CD4-positive, alpha-beta T cell treated with Interleukin-17A for 1 hour (primary cell): ENCODE measurements at places on chromosomes 7 and 10.

- no peak for DNase-seq
Measured at GRCh38 chr10:43699516-43699915, 50.8 kb upstream of the ZNF32 start.

DNA sequence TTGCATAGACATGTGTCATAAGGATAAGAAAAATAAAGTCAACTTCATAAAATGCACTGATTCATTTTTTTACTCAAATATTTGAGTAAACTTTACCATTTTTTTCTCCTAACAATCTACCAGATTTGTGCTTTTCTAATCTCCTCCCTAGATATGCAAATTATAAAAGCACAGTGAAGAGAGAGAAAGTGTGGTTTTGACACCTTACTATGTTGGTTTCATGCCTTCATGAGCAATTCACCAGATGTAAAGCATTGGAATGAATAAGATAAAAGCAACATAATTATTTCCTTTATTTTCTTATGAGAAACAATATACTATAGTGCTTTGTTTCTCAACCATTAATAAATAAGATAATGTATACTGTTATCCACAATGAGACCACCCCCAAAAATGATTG lies 432.5 kb upstream of the PCDH15 start:
- no peak for DNase-seq

DNA sequence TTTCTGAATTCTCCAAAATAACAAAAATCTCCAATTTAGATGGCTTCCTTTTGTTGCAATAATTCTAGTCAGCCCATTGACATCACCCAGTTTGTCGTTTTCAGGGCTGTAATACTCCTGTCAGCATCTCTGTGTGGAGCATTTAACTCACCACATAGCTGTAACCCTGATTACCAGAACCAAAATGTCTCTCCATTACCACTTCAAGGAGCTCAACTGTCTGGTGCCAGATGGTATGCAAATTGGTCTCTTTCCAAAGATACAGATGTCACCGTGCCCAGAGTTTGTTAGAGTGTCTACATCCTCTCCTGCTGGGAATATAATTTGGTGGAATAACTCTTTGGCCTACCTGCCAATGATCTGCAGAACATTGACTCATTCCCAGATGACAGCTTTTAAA lies 350.3 kb upstream of the POT1 start:
- DNase-seq: no peak

GRCh38 chr7:32427769-32428291 lies 62.4 kb downstream of the LSM5 start:
- DNase-seq: peak; percentile 17

DNA sequence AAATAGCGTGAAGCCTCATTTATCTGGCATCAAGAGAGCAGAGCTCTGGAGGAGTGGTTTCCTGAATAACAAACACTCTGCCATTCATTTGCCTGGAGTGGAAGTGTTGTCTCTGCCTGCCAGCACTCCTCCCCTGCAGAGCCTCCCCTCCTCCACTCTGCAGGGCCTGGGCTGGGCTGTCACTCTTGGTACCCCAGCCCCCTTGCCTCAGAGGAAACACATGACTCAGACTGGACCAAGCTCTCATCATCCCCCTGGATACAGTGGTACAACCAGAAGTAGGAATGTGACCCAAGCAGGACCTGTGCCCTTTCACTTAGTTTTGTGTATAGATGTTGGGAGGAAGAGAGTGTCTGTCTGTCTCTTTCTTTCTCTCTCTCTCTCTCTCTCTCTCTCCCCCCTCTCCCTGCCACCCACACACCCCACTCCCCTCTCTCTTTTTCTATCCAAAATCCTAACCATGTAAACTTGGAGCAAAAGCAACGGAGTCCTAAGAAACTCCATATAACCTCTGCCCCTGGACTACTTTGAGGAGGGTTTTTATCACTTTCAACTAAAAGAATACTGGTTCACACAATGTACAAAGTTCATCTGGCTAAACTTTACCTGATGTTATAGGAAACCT lies 43.9 kb downstream of the DOCK4 start:
- DNase-seq: no peak

- DNase-seq: peak; percentile 12
Measured at GRCh38 chr7:139830782-139831501, 1.9 kb downstream of the TBXAS1 start.

DNA sequence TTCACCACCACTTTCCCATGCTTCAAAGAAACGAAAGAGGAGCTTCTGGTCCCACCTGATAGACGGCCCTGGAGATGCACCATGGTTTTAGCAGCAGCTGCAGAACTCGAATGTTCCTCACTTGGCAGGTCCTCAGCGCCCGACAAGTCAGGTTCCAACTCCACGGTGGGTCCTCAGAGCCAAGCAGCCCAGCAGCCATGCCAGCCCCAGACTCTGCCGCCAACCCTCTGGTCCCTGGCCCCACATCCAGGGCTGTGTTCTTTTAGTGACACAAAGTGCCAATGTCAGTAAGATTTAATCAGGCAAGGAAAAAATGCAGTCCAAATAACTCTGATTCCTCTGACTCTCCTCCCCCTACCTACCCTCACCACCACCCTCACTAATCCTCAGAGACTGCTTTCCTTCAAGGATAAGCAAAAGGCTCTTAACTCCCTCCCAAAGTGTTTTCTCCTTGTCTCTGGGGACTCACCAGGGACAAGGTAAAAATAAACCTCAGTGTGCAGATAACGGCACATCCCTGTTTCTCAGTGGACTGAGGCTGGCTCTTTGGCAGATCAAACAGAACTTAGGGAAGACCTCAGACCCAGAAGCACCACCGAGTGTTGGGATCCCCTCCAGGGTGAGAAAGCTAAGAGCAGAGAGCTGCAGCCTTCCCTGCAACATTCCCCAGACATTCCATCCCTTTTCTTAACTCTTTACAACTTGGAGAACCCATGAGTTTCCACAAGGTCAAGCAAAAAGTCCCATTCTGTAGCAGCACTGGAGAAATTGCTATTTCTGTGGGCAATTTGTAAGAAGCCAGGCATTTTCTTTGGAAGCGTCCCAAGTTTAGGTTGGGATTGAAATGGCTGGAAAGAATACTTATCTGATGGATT lies 358.9 kb downstream of the FRMD4A start:
- no peak for DNase-seq

DNA sequence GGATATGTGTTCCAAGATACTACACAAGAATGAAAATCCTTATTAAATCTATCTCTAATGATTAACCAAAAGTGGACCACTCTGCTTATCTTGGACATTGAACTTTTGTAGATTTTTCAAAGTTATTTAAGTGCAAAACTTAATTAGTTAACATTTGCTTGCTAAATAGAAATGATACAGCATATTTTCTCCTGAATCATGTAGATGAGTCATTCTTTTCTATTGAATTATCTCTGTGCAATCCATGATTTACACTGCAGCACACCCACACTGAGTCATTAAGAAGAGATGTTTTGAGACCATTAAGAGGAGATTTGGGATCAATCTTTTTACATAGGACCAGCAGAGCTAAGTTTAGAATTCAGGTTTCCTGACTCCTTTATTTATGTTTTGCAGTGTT lies 6.6 kb upstream of the ABCC2 start:
- no peak for DNase-seq
